Hematopoietic multipotent progenitor cell (in vitro differentiated cells): ENCODE measurements at places on chromosomes 6 and 20. TPM values are rescaled to one million over a fixed set of nuclear protein-coding genes. Genes with fewer than 3 reads are reported as not detected.

Gene RSPO3
- total RNA-seq = not detected

Gene GABRR1
- not detected for total RNA-seq

Gene LAMP5
- total RNA-seq = under 0.01 TPM

Gene GGTLC1
- total RNA-seq = not detected

DNA sequence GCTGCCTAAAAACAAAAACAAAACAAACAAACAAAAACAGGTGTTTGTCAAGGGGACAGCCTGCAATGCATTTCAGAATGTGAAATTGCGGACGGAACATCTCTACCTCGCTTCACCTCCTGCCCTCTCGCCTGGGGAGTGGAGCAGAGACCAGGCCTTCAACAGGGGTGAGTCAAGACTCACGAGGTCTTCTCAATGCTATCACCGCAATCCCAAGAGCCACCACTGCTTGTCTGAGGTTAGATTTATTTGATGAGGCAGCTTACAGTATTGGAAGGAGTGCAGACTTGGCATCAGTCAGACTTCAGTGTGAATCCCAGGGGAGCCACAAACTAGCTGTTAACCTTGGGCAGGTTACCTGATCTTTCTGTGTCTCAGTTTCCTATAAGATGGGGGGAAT lies 7.7 kb downstream of the GABRR1 start:
- no peak for DNase-seq

GRCh38 chr20:44596876-44597275 lies 14.5 kb downstream of the PKIG start:
- DNase-seq = no peak

- no peak for DNase-seq
Observed at GRCh38 chr6:20810727-20811108, 276.5 kb downstream of the CDKAL1 start.

DNA sequence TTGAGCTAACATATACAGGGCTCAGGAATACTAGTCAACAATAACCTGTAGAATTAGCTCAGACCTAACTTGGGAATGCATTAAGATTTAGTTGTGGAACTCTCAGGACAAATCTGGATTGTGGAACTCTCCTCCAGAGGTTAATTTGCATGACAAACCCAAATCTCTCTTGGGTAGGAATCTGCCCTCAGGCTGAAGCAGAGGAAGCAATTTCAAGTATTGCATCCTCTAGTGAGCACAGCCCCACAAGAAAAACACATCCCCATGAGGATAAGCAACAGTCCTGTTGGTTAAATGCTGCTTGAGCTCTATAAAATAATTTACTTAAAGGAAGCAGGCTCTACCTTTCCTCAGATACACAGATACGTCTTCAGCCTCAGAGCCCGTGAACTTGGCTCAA lies 170.9 kb upstream of the STXBP5 start:
- DNase-seq = no peak

DNA sequence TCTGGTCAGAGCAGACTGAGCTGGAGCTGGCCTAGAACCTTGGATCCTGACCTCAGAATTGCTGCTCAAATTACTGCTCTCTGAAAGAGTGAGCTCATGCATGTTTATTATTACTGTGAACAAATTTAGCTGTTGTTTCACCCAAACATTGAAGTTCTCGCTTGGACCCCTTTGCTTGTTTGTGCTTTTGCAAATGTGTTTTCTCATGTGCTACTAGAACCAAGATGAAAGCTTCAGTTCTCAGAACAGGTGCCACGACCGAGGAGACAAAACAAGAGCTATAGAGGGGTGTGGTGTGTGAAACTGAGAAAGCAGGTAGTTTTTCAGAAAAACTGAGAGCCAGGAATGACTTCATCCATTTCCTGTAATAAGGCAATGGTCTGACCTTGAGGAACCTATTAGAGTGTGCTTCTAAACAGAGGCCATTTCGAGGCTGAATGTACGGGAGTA lies 50.0 kb upstream of the ESR1 start:
- no peak for DNase-seq

DNA sequence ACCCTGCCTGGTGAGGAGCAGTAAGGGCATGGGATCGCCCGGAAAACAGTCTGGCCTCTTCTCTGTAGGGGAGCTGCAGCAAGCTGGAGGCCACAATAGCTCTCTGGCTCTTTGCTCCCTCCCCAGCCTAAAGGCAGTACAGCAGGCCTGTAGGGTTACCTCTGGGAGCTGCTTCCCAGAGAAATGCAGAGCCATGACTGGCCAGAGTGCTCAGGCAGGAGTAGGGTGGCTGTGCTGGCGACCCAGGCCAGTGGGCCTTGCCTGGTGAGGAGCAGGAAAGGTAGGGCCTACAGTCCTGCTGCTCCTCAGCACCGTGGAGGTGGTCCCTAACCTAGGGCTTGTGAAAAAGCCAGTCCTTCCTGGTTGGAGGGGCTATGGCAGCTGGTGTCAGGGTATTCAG lies 129.9 kb upstream of the CHD6 start:
- DNase-seq = no peak

DNA sequence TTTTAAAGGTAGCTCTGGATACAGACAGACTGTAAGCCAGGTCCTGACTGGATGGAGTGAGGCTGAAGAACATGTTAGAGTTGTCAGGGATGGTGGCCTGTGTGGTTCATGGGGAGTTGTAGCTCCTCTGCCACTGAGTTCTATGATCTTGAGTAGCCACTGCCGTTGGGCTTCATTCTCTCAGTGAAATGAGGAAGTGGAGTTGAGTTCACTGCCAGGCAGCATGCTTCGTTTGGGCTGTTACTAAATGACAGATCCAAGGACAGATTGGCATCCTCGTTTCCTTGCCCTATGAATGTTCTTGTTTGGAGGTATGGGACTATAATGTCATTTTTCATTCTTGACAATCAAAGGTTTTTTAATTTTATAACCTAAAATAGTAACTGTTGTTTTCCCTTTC lies 37.2 kb downstream of the SCAND1 start:
- no peak for DNase-seq

DNA sequence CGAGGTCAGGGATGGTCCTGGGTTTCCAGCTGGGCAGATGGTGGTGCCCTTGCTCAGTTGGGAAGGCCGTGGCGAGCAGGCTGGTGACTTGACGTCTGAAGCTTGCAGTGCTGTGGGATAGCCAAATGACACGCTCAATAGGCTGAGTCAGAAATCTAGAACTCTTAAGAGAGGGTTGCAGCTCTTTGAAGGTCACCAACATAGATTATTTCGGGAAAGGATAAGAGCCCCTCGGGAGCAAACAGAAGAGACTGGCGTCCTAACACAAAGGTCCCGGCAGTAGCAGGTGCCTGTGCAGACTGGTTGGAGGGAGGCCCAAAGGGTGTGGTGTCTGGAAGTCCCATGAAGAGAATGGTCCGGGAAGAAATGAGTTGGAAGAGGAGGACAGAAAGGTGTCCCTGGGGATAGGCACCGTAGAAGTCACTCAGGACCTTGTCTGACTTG lies 18.4 kb downstream of the PKIG start:
- no peak for DNase-seq

- DNase-seq = no peak
Observed at GRCh38 chr6:87637106-87637505, 47.2 kb downstream of the ORC3 start.
